Cortex of kidney (tissue), 1 donor: ENCODE measurements at places on chromosomes 4 and X.

DNA sequence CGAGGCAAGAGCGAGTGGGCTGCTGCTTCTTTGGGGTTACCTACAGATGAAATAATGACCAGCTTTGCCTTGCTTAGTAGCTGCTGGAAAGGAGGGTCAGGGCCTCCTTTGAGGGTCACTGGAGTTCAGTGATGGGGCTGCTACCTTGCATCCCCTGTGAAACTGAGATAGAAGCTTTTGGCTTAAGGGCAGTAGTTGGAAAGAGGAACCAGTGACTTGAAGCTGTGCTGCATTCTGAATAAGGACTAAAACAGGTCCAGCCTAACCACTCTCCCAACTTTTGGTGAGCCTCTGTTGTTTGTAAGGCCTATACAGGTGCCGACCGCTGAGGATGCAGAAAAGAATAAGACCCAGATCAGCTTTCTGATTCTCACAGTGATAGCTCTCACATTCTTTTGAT, 41.2 kb downstream of the RASL11B start:
- DNase-seq = no peak

DNA sequence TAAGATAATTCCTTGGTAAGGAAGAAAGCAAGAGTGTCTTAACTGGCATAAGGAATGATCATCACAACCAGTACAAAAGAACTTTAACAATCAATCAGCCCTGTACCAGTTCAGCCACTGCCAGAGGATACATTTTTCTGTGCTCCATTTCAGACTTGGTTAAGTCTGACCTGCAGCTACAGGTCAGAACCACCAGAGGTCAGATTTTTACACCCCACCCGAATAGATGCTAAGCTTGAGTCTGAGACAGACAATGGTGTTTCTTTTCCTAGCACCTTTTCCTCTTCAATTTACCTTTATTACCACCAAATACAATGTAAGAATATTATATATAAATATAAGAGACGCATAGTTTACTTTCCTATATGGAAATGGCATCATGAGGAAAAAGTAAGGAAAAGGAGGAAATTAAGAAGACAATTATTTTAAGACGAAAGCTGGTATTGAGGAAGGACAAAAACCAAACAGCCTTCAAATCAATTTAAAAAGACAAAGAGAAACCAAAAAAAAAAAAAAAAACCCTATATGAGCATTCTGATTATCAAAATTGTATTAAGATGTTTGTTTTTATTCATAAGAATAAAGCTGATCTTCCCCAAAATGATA, 215.3 kb upstream of the TTC29 start:
- DNase-seq = no peak

- no peak for DNase-seq
These were observed 163.2 kb downstream of the HS6ST2 start for GRCh38 chrX:132795181-132795580.

DNA sequence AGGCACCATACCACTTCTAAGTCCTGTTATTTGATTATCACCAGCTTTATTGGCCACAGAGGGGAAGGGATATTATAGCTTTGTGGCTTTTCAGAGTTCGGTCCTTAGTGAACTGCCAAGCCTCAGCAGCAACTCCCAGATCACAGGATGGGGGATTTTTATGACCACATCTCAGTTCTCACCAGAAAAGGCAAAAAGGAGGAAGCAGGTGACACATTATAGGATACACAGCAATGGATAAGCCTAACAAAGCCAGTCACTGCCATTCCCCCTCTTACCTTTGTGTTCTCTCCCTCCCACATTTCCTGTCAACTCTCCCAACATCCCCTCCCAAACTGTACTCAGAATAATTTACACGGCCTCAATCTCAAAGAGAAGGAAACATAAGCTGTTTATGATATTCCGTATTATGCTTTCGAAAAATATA, 142.8 kb downstream of the MGST2 start:
- no peak for DNase-seq

GRCh38 chrX:17464194-17464593, 89.2 kb downstream of the NHS start:
- no peak for DNase-seq

DNA sequence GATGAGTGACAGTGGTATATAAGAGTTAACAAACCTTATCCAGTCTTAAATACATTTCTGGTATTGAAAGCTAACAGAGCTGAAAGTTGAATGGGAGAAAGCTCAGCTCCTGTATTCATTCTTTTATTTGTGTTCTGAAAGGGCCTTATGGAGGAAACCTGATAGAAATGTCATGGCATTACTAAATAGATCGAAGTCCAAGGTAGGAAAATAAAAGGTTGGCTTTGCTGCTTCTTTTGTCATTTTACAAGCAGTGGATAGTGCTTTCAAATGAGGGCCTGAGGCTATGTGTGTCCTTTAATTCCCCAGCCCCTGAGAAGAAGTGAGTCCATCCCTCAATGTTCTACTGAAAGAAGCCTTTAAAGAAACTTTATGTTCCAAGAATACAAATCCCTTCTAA, 974.3 kb upstream of the INTU start:
- no peak for DNase-seq

DNA sequence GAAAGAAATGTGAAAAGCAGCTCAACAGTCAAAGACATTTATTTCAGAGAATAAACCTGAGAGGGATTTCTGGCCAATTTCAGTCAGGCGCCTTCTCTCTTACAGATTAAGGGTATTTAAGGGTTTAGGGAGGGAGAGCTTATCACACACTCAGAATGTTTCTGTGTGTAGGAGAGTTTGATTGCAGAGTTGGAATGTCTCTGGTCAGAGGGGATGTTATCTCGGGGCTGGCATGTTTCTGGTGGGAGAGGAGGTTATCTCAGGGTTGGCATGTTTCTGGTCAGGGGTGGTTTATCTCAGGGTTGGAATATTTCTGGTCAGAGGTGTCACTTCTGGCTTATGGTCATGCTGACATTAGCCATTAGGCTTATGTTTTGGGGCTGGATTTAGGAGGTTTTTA, 1920.5 kb upstream of the PCDH7 start:
- no peak for DNase-seq

- DNase-seq = no peak
These were observed at the start of gene NEUROG2 for GRCh38 chr4:112516066-112516470. TSS of gene NEUROG2 (minus strand) at chr4:112516180. CDS start at chr4:112515475, 705 bp downstream.

DNA sequence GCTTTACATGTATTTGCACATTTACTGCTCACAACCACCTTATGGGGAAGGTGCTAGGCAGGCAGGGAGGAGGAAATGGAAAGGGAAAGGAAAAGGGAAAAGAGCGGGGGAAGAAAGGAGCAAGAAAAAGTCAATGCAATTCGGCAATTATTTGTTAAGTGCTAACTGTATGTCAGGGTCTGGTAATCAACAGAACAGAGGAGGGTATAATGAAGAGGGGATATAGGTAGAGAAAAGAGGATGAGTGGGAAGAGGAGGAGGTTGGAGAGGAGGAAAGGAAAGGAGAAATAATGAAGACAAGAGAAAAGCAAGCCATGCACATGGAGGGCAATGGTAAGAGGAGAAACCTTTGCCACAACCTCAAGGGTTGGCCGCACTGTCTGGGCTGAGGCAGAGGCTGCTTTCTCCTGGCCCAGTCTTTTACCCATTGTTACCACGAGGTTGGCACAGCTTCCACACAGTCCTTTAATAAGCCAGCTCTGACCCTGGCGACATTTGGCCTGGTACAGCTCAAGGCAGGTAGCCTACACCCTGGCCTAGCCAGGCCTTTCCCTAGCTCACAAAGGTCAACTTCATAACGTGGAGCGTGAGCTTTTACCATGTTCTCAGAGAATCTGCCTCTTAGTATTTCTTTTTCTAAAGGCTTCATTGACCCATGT, 836 bp downstream of the BTK start:
- no peak for DNase-seq

DNA sequence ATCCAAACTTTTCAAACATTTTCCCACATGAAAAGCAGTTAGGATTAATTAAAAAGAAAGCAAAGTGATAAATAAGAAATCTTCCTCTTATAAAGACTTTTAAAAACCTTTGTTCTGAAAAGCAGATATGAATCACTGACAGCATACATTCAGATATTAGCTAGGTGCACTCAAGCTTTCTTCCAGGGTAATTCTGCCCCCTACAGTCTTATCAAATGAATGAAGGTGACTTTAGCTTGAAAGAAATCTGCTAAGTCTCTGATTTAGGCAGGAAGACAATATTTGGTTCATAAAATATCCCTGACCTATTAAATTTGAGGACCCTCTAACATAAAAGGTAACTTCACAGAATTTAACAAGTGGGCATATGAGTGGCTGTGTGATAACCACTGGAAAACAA, 209.1 kb upstream of the FAM47A start:
- DNase-seq = no peak

DNA sequence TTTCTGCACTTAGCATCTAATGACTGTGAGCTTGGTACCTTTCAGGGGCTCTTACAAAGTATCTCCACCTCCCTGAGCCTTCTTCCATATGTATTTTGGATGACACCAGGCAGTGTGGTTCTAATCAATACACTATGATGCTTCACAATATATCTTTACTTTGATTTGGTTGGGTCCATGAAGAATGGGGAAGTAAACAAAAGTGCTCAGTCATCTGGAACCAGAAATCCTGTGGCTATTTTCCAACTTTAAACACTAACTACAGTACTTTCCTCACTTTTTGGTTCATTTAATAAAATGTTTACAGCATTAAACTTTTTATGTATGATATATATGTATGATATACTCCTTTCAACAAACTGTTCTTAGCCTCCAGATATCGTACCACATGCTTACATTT, 216.4 kb upstream of the AFF2 start:
- no peak for DNase-seq

DNA sequence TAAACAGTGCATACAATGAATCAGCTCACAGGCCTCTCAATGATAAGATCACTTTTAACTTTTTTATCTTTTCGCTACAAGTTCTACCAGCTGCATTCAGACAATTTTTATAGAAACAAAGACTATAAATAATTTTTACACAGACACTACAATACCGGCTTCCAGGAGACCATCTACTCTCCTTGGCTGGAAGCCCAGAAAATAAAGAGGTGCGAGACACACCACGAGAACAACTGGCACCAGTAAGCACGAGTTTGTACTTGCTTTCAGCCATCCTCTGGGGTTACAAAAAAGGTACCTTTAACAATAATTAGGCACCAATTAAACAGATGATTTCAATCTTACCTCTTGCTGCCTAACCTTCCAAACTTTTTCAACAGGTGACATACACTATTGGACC, 11.2 kb upstream of the PRDX4 start:
- DNase-seq = no peak

GRCh38 chrX:103215425-103215991, 600 bp downstream of the BEX4 start:
- no peak for DNase-seq

DNA sequence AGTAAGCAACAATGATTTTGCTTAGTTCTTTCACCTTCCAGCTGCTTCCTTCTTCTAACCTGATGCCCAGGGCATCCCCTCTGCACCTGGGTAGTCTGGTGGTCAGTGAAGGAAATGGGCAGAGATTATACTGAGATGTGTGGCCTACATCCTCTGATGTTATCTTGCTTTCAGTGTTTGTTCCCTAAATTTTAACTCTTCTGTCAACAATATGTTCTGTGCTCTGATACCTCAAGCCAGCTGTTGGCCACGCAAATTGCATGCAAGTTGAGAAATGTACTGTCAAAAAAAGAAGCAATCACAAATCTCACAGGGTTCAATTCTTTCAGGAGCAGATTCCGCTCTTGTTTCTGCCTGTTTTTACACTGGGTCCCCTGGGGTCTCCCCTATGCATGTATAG, 73.8 kb downstream of the FBXW7 start:
- DNase-seq = no peak

- no peak for DNase-seq
These were observed 90.9 kb downstream of the COMMD8 start for GRCh38 chr4:47372561-47372960.

DNA sequence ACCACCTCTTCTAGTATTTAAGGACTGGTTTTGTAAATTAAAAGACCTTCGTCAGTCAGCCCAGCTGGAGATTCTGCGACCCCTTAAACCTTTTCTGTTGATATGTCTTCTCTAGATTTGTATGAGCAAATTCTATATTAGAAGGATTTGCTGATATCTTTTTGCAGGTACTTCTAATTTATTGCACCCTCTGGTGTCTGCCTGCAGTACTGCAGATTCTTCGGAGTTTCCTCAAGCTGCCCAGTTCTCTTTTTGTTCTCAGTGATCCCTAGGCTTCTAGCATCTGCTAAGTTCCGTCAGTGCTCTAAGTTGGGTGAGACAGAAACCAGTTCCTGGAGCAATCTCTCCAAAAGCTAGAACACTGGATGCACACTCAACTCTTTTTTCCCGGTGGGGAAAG, 545.2 kb downstream of the C4orf33 start:
- DNase-seq = no peak

DNA sequence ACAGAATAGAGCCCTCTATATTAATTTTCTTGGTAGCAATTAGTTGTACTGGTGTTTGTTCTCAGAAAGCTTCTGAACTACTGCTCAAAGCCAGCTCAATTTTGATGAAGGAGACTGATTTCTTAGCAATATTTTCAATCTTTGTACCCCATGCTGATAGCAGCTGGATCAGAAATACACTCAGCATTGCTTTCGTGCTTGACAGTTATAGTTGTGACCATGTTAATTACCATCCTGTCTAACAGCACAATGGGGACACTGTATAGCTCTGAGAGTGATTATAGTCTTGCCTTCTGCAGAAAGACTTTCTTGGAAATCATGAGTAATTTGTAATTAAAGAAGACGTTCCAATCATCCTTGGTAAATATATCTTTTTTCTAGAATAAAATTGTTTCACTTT, 79.7 kb upstream of the GNPDA2 start:
- DNase-seq = no peak

GRCh38 chrX:45584717-45585116, 384.0 kb upstream of the DIPK2B start:
- DNase-seq = no peak
